ENCODE measurements at places on chromosomes 7 and 10. TPM values are rescaled to one million over a fixed set of nuclear protein-coding genes. Genes with fewer than 3 reads are reported as not detected.

DNA sequence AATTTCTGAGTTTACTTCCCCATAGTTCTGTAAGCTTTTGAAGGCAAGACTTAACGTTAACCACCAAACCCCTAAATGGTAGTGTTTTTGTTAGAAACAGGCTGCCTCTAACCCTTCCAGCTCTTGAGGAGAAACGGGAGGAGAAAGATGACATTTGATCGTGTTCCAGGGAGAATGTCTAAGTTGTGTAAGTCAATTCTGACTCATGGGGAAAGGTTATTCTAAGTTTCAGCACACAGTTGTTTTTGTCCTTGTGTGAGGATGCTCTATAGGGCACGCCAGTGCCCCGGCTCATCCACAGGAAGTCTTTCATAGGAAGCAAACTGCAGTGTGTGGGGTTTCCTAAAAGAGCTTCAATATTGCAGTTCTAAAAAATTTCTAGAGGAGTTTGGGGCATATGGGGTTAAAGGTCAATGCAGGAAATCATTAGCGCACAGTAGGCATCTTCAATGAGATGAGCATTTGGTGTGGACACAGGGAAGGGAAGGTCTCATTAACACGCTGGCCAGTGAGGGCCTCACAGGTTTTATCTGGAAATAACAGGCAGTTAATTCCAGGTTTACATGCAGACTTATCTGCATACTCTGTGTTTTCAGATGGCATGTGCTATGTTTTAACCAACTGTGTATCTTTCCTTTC lies 638.2 kb upstream of the IGFBP3 start:
- DNase-seq = peak; percentile 58

DNA sequence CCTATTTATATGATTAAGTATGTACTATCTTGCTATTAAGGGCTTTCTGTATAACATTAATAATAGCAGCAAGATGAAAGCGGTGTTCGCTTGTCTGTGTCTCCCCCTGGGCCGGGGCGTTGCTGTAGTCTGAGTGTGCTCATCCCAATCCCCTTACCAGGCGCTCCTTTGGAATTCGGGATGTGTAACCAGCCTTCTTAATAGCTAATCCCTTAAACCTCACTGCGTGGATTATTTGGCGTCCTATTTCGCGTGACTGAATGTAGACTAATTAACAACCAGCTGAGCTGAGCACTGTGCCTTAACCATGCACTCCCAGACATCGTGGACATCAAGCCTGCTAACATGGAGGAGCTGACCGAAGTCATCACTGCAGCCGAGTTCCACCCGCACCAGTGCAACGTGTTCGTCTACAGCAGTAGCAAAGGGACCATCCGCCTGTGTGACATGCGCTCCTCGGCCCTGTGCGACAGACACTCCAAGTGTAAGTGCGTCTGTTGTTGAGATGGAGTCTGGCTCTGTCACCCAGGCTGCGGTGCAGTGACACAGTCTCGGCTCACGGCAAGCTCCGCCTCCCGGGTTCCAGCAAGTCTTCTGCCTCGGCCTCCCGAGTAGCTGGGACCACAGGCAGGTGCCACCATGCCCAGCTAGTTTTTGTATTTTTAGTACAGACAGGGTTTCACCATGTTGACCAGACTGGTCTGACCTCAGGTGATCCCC lies 36.6 kb downstream of the BNIP3 start:
- no peak for DNase-seq

DNA sequence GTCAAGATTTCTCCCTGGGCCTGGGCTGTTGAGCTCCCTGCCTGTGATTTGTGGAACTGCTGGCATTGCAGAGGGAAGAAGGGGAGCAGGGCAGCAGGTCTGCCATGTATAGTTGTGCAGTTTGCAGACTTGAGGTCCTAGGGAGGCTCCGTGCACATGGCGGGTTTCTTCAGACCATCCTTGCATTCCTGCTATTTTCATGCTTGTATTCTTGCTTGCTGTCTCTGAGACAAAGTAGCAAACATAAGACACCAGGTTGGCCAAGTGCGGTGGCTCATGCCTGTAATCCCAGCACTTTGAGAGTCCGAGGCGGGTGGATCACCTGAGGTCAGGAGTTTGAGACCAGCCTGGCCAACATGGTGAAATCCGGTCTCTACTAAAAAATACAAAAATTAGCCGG lies 61.1 kb downstream of the NPTX2 start:
- DNase-seq = no peak

- no peak for DNase-seq
Observed at GRCh38 chr7:93150200-93150835, 2.1 kb upstream of the SAMD9L start.

- DNase-seq = peak; percentile 78
Observed at GRCh38 chr7:55255496-55256445, 109.4 kb upstream of the LANCL2 start.

PHKG1 gene
- total RNA-seq = 0.97 TPM

DNA sequence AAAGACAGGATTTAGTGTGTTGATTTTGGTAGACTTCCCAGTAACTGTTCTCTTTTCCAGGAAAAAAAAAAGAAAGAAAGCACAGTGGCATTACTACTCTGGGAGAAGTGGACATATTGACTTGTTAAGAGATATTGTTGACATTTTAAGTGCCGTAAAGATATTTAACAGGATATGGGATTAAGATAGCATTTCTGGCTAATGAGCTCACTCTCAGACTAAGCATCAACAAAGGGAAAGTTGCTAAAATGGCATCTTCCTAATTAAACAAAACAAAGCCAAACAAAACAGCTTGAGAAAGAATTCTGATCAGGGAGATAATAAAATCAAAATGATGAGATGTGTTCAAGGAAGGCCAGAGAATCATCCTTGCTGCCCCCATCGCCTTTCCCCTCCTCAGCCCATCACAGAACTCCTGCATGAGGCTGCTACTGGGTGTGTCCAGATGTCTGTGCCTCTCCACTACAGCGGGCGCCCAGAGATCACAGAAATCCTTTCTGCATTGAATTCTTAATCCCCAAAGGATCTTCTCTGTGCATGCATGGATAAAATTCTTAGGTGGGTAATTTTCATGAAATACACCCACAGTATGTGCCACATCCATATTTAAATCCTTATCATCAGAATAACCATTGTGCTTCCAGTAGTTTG lies 270.5 kb downstream of the POU6F2 start:
- no peak for DNase-seq

DNA sequence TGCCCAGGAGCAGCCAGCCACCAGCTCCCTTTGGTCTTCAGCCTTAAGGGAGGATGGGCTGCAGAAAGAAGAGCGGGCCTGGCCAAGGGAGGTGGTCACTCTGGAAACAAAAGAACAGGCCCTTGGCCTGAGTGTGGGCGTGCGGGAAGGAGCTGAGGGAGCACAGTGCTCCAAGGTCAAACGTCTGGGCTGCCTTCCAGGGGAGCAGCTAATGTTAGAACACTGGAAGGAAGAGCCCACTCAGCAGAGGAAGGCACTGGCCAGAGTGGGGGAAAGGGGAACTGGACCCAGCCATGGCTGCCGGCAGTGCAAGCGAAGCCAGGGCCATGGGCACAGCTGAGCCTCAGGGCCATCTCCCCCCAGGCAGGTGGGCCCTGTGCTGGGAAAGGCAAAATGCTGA lies 42.7 kb downstream of the FAM53B start:
- peak; percentile 97 for DNase-seq

GRCh38 chr10:77117501-77117900 lies 520.1 kb downstream of the KCNMA1 start:
- DNase-seq = no peak

DNA sequence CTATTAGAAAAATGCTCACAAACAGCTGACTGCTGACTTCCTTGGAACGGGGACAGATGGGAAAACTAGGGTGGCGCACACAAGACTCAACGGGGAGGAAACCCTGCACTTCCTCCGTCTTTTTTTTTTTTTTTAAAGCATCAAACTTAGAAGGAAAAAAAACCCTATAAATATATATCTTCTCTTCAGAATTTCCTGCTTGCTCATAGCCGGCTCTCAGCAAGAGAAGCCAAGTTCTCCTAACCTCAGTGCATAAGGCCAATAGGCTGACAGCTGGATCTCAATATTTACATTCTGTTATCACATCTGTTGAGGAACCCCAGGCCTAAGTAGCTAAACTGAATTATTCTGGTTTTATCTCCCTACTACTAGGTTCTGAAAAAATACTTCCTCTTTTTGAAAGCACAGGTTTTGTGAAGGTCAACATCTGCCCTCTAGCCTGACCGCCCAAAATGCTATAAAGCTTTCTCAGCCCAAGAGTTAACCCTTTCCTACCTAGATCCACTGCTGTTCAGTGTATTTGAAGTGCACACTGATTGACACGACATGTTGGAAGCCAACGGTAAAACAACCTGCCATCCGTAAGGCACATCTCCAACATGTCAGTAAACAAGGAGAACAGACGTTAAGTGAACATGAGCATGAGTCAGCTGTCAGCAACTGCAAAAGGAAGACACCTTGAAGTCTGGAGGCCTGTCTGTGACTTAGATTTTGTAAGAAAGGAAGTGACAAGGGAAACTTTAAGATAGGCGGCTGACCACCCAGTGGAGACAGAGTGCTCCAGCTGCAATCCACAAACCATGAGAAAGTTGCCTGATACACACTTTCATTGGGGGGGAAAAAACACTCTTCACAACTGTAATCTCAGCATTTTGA lies 83.8 kb downstream of the EBLN1 start:
- DNase-seq = no peak

DNA sequence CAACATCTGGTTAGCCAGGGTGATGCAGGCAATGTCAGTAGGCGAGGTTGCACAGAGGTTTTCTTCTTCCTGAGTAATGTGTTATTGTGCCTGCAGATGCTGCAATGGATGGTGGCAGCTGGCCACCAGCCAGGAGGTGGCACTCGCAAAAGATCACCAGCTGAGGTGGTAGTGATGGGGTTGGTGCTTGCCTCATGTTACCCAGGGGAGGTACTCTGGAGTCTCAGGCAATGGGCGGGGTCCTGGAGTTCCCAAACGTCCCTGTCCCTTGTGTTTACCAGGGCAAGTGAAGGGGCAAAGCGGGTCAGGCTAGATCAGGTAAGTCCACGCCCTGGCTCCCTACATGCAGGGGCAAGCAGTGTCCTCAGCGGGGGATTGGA lies 21.1 kb downstream of the CLRN3 start:
- no peak for DNase-seq

CH25H gene
- total RNA-seq = 0.24 TPM

DNA sequence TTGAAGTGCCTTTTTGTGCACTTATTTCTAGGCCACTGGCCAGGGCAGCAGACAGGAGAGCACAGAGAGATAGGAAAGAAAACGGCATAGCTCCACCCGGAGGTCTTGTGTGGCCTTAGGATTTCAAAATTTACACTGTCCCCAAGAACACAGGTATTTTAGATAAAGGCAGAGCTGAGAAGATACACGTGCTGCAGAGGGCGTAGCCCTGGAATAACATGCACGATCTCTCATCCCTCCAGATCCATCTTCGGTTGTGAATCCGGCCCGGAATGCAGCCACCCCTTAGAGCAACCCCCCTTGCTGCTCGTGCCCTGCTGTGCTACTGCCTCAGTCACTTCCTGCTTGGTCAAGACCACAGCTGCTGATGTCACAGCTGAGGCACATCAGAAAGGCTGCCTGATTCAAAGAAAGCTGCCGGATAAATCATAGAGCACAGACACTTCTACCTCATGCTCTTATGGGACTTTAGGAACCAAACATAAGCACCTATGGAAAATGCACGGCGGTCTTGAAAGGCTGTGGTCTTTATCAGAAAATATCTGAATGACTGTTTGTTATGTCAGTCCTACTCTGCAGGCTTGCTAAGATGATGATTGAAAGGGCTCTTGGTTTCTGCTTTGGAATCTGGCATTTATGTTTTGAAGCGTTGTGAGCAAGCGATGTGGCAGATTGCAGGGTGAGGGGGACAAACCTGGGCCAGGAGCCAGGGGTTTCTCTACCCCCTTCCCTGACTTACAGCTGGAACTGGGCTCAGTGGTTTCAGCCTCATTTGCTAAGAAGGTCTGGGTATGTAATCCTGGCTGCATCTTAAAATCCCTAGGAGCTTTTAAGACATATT lies 152.0 kb downstream of the SVIL start:
- DNase-seq = no peak
